SHP77 treated with DMSO at 0.1 percent for 48 hours (cell line): ENCODE measurements at places on chromosomes 3 and 15.

- no peak for DNase-seq
Measured at GRCh38 chr3:90055666-90056065, 948.2 kb downstream of the EPHA3 start.

DNA sequence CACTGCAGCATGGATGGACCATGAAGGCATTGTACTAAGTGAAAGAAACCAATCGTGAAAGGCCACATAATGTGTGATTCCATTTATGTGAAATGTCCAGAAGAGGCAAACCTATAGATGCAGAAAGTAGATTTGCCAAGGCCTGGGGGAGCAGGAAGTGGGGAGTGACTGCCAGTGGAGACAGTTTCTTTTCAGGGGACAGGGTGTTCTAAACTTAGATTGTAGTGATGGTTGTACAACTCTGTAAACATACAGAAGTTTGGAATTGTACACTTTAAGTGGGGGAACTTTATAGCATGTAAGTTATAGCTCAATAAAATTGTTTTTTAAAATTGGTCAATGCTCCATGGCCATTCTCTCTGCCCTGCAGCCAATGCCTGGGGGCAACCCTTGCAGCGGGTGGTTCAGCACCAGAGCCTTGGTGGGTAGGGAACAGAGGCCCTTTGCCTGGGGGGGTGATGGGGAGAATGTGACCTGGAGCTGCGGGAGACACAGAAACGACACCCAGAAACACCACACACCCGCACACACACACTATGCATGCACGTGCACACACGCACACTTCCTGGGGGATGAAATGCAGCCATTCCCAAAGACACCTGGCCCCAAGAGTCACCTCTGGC lies 43.1 kb downstream of the DNAJB8 start:
- DNase-seq, result no peak

GRCh38 chr15:68578980-68579935 lies at the start of gene CORO2B:
Gene CORO2B (plus strand): TSS chr15:68578993. CDS start chr15:68579263, 270 bp downstream.
- DNase-seq, result no peak

DNA sequence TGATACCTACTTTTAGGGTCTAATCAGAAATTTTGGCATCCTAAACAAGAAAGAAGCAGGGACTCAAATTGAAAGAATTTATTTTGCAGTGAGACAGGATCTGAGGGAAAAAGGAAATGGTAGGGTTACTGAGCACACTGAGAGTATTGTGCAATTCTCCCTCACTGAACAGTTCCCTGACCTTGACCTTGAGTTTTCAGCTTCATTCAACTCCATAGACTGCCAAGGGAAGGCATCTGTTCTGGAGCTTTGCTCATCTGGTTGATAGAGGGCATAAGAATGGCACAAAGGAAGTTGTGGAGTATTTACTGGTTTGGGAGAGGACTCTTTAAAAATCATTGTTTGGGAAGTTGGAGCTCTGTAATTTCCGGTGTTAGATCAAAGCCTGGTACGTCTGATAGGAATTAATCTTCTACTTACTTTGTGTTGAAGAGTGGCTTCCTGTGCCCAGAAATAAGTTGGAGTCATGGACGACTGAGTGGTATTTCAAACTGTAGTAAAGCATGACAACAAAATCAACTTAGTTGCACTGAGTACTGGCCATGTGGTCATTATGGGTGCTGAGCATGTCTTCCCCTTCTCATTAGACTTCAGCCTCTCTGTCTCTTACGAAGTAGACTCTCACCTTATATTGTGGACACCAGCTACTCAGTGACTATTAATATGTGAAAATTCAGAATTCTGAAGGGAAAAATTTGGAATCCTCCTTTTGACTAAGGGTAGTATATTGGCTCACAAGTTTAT lies 40.8 kb downstream of the CLDN1 start:
- DNase-seq, result no peak

DNA sequence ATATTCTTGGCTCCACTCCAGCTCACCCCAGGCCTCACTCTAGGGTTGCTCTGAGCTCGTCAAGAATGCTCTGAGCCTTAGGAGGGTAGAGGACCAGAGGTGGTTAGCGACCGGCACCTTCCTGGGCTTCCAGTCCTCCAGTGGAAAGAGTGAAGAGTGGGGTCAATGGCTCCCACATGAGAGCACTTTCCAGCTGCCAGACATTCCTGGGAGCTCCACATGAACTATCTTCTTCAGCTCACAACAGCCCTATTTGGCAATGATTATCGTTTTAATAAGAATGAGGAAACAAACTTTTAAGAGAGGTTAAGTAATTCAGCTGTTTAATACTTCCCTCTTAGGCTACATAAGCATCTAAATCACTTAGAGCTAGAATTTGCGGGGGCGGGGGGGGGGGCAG lies 139.3 kb downstream of the STT3B start:
- no peak for DNase-seq

DNA sequence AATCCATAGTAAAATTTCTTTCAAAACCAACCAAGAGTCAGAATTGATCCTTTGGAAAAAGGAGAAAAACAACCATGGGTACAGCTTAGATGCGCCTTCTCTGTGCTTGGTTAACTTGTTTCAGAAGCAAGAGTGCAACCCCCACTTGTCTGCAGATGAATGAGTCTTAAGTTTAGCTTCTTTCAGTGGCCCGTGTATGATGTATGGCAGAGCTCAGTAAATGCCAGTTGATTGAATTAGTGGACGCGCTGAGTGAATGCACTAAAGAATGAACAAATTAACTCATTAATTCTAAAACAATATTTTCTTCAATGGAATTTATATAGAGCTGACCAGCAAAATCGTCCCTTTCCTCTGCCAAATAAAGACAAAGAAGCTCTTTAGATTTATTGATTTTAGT lies 67.0 kb upstream of the ARHGEF3 start:
- DNase-seq, result no peak

GRCh38 chr3:113421082-113421481 lies 20.2 kb downstream of the CFAP44 start:
- no peak for DNase-seq

DNA sequence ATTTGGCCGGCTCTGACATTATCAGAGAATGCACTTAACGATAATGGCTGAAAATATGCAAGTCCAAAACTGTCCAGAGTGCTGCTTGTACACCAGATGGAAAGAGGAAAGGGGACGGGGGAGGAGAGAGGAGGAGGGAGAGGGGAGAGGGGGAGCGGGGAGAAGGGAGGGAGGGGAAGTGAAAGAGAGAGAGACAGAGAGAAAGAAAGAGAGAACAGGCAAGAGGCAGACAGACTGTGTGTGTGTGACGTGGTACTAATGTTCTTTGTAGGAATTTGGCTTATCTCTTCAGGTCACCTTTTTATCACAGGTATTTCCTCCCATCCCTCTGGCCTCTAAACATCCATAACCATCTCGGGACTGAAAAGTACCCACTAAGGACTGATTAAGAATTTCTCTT lies 75.1 kb upstream of the LMOD3 start:
- no peak for DNase-seq

DNA sequence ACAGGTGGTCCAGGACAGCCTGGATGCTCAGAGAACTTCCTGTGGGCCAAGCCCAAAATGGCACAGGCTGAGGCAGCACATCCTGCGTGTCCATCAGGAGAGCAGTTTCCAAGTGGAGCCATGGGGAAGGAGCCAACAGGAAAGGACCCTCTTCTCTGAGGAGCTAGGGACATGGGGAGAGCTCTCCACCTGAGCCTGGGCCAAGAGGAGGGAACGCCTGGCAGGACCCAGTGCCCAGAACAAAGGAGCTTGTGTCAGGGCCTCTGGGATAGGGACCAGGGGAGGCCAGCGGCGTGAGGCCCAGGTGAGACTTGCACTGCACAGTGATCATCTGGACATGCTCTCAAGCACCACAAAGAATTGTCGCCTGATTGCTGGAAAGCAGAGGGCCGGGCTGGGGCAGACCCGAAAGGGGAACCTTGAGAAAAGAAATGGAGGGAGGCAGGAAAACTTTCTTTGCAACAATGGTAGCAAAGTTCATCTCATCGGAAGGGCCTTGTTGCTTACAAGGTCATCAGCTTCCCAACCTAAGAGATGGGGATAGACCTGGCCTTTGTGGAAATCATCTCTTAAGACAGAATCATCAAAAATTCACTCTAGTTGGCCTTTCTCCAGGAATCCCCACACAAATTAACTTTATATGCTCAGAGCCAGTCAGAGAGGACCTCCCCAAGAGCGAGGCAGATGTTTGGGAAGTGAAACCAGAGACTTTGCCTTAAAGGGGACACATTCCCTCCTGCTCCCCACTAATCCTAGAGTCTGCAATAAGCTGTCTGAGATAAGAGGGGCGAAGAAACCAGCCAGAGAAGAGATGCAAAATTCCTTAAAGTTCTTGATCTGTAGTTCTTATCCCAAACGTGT lies 47.7 kb upstream of the HES1 start:
- DNase-seq, result no peak

DNA sequence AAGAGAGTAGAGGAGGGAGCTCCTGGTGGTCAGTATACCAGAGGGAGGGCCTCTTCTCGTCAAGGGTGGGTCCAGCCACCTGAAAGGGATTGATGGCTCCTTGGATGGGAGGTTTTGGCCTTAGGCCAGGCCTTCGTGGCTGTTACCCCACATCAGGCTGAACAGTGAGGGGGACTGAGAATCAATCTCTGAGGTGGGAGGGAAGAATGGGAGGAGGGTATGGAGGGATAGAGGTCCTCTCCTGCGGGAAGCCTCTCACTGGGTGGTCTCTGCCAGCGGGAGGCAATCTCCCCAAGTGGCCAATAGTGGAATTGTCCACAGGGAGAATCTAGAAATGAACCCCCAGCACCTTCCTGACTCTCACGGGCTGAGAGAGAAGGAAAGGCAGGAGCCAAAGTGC lies 53.5 kb downstream of the BSN start:
- DNase-seq, result no peak

DNA sequence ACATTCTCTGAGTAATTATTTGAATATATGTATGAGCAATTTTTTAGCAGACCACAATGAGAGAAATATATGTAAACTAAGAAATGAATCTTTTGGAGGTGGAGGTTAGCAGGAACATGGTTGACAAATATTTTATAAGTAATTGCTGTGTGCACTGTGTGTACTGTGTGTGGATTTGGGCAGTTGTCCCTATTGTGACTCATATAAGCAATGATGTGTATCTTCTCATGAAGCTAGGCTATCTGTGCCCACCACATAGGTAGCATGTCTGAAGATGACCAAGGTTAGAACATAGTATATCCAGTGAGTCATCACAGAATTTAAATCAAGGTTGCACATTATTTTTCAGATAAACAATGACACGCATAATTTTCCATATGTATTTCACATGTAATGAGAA lies 713.9 kb upstream of the GBE1 start:
- no peak for DNase-seq

DNA sequence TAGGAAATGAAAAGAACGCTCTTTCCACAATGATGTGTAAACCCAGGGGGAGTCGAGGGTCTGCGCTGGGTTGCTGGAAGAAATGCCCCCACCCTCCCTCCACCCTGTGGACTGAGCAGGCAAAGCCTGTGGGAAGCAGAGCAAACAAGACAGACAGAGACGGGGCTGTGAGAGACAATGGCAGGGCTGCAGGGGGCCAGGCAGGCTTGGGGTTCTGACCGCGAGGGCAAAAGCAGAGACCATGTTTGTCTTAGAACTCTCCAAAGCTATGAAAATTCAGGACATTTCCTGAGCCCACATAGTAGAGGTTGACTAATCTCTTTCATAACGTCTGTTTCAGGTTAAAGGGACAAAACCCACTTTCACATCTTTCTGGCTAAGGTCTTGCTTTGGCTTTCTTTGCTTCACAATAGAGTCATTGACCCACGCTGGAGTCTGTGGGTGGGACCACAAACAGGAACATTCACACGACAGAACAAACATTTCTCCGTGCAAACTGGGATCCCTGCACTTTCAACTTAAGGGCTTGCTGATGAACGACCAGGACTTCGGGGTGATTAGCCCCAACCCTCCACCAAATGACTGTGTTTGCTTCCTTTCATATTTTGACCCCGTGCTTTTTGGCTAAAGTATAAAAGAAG lies 156.0 kb upstream of the TPM1 start:
- DNase-seq, result no peak

DNA sequence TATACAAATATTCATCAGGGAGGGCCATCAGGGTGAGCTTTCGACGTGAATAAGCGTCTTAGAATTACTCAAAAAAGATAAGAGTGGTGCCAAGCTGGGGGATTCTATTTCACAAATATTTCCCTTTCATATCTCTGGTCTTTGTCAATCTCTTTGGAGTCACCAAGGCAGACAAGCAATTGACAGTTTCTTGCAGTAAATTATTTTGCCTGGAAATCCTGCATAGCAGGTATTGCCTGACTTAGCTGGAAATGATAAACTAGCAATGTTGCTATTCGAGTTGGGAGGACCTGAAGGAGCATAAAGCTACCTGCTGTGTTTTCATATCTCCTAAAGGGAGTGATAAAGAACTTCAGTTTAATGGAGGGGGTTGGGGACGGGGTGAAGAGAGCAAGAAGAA lies 60.4 kb upstream of the PPARG start:
- no peak for DNase-seq

- peak; percentile 87 for DNase-seq
Measured at GRCh38 chr3:69999140-70000027, at the start of gene SAMMSON. Gene SAMMSON (plus strand): TSS chr3:69999733.

DNA sequence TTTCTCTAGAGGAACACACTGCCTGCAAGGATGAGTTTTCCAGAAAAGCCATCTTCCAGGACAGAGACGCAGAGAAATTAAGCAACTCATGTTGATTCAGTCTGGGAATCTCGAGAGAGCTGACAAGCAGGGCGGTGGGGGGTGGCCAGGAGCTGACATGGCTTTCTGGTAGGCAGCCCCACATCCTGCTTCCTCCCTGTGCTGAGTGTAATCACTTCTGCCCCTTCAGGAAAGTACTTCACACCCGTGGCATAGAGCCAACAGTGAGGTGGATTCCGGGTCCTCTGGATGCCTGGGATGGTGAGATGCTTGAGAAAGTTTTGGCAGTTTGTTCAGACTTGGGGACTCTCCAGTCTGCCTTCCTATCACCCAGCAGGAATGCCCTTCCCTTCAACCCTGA lies 221.1 kb downstream of the SLCO3A1 start:
- DNase-seq, result no peak

DNA sequence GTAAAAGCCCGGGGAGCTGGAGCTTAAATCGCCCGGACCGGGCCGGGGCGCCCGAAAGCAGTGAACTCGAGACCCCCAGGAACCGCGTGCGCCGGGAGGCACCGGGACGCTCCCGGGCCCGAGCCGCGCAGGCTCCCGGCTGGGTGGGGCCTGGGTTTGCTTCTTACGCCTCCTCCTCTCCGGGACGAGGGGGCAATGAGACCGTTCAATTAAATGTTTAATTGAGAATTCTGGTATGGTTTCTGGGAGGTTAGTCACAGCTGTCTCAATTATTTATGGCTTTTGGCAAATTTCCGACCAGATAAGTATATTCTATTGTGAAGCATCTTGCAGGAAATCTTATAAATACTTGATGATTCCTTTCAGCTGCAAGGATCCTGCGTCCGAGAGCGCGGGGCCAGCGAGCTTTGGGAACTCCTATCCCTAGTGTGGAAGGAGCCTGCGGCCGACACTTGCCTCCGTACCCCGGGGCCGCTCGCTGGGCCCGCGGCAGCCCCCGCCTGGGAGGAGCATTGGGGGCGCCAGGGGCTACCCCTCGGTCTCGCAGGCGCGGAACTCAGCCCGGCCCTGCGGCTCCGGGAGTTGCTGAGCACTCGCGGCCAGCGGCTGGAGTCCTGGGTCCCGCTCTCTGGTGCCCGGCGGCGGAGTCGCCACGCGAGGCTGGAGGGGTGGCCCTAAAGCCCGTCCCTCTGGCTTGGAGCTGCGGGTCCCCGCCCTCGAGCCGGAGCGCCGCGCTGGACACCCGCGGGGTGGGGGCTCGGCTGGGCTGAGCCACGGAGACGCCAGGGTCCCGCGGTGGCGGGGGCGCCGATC lies 10.3 kb downstream of the ISL2 start:
- DNase-seq, result no peak

- no peak for DNase-seq
Measured at GRCh38 chr3:83230841-83231240, 1469.4 kb upstream of the GBE1 start.
